ENCODE measurements at places on chromosomes 12 and 14.
A peak's percentile ranks its signal among the peaks of the same experiment; 100 is the strongest.

DNA sequence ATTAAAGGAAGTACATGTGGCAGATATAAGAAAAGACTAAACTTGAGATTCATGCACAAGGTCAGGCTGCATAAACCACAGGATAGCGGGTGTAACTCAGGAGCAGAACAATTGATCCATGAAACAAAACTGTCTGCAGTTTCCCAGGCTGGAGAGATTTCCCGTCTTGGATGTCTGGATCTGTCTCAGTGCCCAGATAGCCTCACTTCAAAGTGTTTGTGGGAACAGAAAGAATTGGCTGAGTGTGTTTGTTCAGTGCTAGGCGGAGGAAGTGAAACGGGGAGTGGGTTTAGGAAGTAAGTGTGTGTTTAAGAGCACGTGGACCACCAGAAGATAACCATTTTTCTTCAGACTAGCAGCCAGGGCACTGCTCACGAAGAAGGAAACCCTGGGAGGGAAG lies 1.4 kb upstream of the RNASE10 start:
- no peak for DNase-seq

GRCh38 chr12:48000878-48001504 lies 3.3 kb downstream of the COL2A1 start:
- DNase-seq: no peak

GRCh38 chr14:60051721-60052221 lies 40.0 kb upstream of the PCNX4 start:
- no peak for DNase-seq

- no peak for DNase-seq
Measured at GRCh38 chr14:87994974-87995373, 2.0 kb upstream of the GALC start.

GRCh38 chr14:99296517-99296916 lies 24.5 kb upstream of the BCL11B start:
- DNase-seq: no peak

DNA sequence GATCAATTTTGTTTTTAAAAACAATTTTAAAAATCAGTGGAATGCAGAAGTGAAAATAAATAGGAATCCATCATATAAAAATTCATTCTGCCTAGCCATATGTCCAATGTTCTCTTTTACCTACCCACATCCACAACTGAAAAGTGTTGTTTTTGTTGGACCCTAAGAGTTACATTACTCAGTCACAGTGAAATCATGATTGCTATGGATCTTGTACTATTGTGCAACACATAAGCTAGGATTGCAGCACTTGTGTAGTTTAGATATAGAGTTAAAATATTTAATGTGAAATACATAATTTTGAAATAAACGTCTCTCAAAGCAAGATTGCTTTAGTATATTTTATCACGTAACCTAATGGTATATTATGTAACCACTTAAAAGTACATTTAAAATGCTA lies 213.3 kb upstream of the CLEC14A start:
- DNase-seq: no peak

- DNase-seq: no peak
Measured at GRCh38 chr12:111426344-111427185, 20.8 kb downstream of the SH2B3 start.

- DNase-seq: peak; percentile 85
Measured at GRCh38 chr14:50335989-50336824, 24.1 kb downstream of the DMAC2L start.

DNA sequence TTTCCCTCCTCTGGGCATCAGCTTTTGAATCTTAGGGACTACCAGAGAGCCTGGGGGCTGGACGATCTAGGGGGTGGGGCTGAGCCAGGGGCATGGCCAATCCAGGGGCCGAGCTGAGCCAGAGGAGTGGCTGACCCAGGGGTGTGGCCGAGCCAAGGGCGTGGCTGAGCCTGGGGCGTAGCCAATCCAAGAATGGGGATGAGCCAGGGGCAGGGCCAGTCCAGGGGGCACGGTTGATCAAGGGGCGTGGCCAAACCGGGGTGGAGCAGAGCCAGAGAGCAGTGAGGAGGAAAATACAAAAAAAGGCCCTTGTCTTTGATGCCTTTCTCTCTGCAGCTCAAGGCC lies 219.3 kb upstream of the NOS1 start:
- no peak for DNase-seq

GRCh38 chr12:1502379-1502720 lies 92.0 kb downstream of the FBXL14 start:
- no peak for DNase-seq

DNA sequence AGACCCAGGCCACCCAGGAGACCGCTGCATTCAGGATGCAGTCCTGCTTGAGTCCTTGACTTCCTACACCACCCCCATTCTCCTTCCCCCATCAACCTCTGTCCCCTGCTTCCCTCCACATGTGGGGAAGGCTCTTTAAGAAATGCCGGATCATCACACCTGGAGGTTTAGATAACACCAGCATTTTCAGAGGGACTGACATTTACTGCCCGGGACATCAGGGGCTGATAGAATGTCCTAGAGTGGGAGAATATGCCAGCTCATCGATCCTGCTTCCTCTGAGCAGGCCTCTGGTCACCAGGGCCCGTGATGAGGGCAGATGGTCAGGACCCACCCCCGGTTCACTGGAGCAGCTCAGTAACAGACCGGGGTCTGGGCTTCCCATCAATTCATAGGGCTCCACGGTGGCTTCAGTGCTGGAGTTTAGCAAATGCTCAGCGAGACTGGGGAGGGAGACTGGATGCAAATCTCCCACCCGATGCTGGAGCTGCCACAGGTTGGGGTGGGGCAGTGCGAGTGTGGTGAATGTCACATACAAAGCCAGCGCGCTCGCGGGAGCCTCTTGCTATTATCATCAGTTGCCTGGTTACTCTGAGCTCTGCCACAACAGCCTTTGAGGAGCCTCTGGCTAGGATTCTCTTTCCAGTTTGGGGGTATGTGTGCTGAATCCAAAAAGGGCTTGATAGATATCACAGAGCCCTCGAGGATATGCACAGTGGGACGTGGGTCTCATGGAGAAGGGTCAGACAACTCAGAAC lies 111.6 kb downstream of the RBM19 start:
- no peak for DNase-seq

DNA sequence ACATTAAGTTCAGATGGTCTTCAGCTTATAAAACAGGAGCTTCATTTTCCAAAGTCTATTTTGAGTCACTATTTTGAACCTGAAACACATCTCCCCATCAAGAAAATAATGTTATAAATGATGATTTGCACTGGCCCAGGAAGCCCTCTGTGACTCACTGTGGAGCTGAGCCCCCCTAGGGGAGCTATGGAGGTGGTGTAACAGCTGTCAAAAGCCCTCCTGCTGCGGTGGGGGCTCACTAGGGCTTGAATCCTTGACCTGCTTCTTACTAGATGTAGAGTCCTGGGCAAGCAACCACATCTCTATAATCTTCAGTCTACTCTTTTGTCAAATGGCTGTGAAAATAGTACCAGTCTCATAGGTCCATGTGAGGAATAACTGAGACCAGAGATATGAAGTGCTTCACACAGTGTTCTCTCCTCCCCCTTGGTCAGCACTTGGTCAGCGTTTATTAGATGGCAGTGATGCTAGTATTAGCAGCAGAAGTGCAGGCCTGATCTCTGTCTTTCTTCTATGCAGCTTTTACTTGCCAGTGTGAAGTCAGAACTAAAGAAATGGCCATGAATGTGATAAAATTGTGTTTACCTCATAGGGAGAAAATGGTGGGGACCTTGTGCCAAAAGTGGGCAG lies 83.4 kb downstream of the RTN1 start:
- no peak for DNase-seq

DNA sequence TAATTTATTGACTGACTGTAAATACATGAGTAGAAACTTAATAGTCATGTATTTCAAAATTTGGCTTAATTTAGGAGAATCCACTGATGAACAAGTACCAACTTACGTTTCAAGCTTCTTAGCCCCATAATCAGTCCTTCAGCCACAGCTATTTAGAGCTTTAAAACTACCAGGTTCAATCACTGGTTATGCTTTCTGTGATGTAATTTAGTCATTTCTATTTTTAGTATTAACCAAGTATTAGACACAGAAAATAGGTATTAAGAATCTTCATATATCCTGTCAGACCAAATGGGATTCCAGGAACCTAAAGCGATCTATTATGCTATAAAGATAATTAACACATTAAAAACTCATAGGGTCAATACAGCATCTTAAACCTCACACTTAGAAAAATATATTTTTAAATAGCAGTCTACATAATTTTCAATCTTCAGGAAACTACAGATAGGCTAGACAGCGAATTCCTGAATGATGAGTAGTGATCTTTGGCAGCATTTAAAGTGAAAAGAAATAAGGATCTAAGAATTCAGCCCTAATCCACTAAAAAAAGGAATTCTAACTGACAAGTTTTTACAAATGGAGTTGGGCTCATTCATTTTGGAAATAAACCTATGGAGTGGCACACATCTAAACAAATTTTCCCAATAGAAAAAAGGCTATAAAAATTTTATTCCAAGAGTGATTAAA lies 51.5 kb downstream of the ZC3H14 start:
- no peak for DNase-seq

GRCh38 chr12:116376354-116377193 lies 99.1 kb upstream of the MED13L start:
- no peak for DNase-seq

GRCh38 chr12:2075508-2076195 lies 22.9 kb downstream of the CACNA1C start:
- DNase-seq: no peak

GRCh38 chr12:38373784-38374183 lies 57.2 kb downstream of the ALG10B start:
- no peak for DNase-seq

GRCh38 chr14:55847766-55848165 lies 267.8 kb downstream of the KTN1 start:
- no peak for DNase-seq

All from NCI-H524 treated with DMSO at 0.1 percent for 48 hours (cell line).